ENCODE measurements at places on chromosomes 5 and 9. TPM values are rescaled to one million over a fixed set of nuclear protein-coding genes. Genes with fewer than 3 reads are reported as not detected.

ZNF782 gene
- 22.3 TPM for total RNA-seq

DNA sequence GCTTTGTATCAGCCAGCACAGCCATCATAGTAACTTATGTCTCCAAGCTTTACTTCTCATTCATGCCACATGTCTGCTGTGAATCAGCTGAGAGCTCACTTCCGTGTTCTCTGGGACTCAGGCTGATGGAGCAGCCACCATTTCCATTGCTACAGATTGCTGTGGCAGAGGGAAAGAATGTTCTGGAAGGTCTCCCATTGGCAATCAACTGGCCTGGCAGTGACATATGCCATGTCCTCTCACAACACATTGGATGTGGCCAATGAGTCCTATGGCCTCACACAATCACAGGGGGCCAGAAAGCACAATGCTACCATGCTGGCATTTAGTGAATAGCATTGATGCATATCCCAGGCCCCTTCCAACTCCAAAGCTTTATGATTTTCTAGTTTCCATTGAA, 44.1 kb downstream of the KIF4B start:
- no peak for DNase-seq

GRCh38 chr5:136211282-136212040, 18.5 kb upstream of the SMIM32 start:
- no peak for DNase-seq

- DNase-seq: no peak
Observed at GRCh38 chr9:83372957-83373356, 165.2 kb downstream of the FRMD3 start.

DNA sequence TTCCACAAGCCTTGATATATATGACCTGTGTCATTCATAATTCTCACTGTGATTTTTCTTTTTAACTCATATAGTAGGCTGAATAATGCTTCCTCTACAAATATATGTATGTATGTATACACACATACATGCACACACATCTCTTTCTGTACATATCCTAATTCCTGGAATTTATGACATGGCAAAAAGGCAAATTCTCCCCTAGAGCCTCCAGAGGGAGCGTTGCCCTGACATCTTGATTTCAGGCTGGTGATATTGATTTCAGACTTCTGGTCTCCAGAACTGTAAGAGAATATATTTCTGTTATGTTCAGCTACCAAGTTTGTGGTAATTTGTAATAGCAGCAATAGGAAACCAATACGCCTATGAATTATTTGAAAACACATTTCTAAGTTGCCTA, 166.6 kb upstream of the GAS1 start:
- DNase-seq: no peak

GRCh38 chr9:126347911-126348760, 21.5 kb downstream of the MVB12B start:
- no peak for DNase-seq
